Stimulated activated CD4-positive, alpha-beta T cell treated with anti-CD3 and anti-CD28 coated beads, Interleukin-4, amount 100 ng/mL, for 24 hours (primary cell): ENCODE measurements at places on chromosomes 5 and 9.

DNA sequence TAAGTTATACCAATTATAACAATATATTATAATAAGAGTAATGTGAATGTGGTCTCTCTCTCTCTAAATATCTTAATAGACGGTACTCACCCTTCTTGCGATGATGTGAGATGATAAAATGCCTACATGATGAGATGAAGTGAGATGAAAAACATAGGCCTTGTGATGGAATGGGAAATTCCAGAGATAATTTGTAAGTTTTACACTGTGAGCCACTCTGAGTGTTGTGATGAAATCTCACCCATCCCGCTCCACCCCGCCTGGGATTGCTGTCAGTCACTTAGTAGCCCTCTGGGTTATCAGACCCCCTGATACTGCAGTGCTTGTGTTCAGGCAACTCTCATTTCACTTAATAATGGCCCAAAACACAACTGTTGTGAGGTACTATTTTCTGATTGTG, 10.5 kb downstream of the SUSD3 start:
- no peak for DNase-seq

DNA sequence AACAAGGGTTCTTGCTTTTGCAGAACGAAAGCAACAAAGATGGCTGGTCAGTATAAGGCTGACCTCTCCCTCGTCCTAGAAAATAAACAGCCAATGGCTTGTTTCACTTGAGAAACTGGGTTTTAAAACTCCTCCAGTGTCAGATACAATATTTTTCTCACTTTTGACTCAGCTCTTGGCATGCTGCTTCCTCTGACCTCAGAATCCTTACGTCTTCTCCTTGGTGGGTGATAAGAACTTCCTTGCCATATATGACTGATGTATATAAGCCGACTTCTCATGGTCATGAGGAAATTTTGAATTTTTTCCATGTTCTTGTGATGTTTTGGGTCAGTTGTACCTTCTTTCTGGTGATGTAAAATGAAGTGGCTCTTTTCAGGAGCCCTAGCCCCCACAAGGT, 3.8 kb downstream of the ZNF618 start:
- DNase-seq, result no peak

- DNase-seq, result no peak
These were observed 265.3 kb downstream of the MLLT3 start for GRCh38 chr9:20357037-20357432.

DNA sequence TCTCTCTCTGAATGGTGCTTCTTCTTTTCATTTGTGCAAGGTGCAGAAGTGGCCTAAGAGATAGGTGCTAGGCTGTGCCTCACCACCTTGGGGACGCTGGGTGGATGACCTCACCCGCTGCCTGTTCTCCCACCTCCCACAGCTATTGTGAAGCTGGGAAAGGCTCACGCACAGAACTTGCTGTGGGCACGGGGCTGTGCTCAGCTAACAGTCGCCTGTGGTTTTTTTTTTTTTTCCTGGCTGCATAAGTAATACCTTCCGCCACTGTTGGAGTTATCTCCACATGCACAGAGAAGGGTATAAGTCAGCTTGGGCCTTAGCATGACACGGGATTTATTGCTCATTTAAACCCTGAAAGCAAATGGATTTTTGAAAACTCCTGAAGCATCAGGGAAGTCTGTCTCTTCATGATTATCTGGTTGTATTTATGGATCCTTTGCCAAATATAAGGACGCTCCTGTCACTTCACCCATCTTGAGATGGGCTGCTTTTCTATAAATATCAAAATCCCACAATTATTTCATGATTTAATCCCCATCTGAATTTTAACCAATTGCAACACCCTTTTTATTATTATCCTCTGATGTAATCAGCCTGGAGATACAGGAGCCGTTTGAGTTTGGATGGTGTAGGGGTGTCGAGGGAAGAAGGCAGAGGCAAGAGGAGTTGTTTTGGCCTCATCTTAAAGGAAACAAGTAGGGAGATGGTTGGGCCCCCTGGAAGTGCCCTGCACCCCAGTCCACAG, 9.0 kb downstream of the DBH start:
- DNase-seq, result no peak

GRCh38 chr5:102765350-102765749, 10.2 kb downstream of the PAM start:
- DNase-seq, result no peak

- DNase-seq, result no peak
These were observed 46.1 kb downstream of the ZNF618 start for GRCh38 chr9:113922160-113922559.

DNA sequence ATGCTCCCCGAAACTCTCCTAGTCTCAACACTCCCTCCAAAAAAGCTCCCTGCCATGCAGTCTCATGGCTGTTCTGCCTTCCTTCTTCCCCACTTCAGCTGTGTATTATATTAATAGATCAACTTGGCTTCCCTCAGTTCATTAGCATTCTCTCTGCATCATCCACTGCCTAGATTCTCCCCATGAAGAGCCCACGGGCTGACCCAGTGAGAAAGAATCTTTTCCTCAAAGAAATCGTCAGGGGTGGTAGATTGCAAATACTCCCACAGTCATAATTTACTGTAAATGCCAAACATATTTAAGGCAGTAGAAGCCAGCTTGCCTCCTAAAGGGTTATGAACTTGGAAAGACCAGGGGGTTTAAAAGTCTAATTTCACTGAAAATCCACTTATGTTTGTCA, 33.5 kb downstream of the GNA14 start:
- no peak for DNase-seq

GRCh38 chr5:44887722-44888121, 79.0 kb downstream of the MRPS30 start:
- DNase-seq, result no peak
